ENCODE measurements at places on chromosomes 6 and 20. TPM values are rescaled to one million over a fixed set of nuclear protein-coding genes. Genes with fewer than 3 reads are reported as not detected.

DNA sequence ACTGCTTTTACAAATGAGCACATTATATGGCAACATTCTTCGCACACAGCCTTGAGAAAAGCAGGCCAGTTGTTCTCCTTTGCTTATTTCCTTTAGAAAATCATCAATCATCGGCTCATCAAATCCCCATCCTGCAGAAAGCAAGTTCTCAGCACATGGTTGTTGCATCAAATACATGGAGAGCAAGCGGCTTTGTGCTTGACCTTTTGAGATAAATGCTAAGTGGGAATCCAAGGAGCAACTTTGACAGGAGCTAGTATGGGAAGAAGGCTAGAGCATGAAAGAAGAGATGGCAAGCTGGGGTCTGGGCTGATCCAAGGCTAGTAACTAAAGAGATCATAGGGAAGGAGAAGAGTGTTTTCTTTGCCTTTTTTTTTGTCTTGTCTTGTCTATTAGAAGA, 43.2 kb upstream of the ADTRP start:
- no peaks in the 10 kb centered on the region for H3K36me3 ChIP-seq
- H3K27ac ChIP-seq: no peak overlapping the region
- H3K27me3 ChIP-seq: no peaks in the 10 kb centered on the region
- H3K4me1 ChIP-seq: peaks cover 15% of the 10 kb centered on the region
- H3K4me3 ChIP-seq: no peak overlapping the region
- no peak for DNase-seq

- no peak overlapping the region for H3K4me3 ChIP-seq
- H3K36me3 ChIP-seq: no peaks in the 10 kb centered on the region
- H3K27me3 ChIP-seq: no peaks in the 10 kb centered on the region
- H3K4me1 ChIP-seq: no peaks in the 10 kb centered on the region
- DNase-seq: no peak
- H3K27ac ChIP-seq: no peak overlapping the region
These were observed 1830.0 kb upstream of the DEFB115 start for GRCh38 chr20:29427201-29428060.

GRCh38 chr6:130206479-130206878, 16.3 kb downstream of the SAMD3 start:
- no peaks in the 10 kb centered on the region for H3K36me3 ChIP-seq
- no peaks in the 10 kb centered on the region for H3K27me3 ChIP-seq
- H3K4me3 ChIP-seq: no peak overlapping the region

GRCh38 chr6:34836008-34836407, 44.1 kb downstream of the BLTP3A start:
- peaks cover 33% of the 10 kb centered on the region for H3K36me3 ChIP-seq
- no peaks in the 10 kb centered on the region for H3K27me3 ChIP-seq
- H3K4me3 ChIP-seq: no peak overlapping the region
- DNase-seq: no peak
- no peaks in the 10 kb centered on the region for H3K4me1 ChIP-seq
- no peak overlapping the region for H3K27ac ChIP-seq

GRCh38 chr6:158895661-158896060, 76.5 kb upstream of the EZR start:
- H3K4me3 ChIP-seq: no peak overlapping the region
- no peak overlapping the region for H3K27ac ChIP-seq
- H3K27me3 ChIP-seq: no peaks in the 10 kb centered on the region
- DNase-seq: no peak

- H3K27ac ChIP-seq: peak overlapping the region; percentile 74
- no peaks in the 10 kb centered on the region for H3K27me3 ChIP-seq
- peaks cover 14% of the 10 kb centered on the region for H3K4me1 ChIP-seq
These were observed 32.9 kb upstream of the EYA4 start for GRCh38 chr6:133208183-133208755.

- no peak for DNase-seq
- H3K36me3 ChIP-seq: peaks cover 1% of the 10 kb centered on the region
- no peaks in the 10 kb centered on the region for H3K27me3 ChIP-seq
These were observed 55.0 kb downstream of the SOX4 start for GRCh38 chr6:21648475-21649050.

GRCh38 chr6:31545291-31545690, 1.1 kb downstream of the ATP6V1G2 start:
- DNase-seq: no peak
- H3K4me3 ChIP-seq: no peak overlapping the region
- peaks cover 4% of the 10 kb centered on the region for H3K36me3 ChIP-seq
- H3K27me3 ChIP-seq: no peaks in the 10 kb centered on the region

GRCh38 chr6:50451826-50452400, 261.4 kb upstream of the TFAP2D start:
- DNase-seq: no peak
- no peak overlapping the region for H3K27ac ChIP-seq
- no peak overlapping the region for H3K4me3 ChIP-seq
- no peaks in the 10 kb centered on the region for H3K36me3 ChIP-seq

DNA sequence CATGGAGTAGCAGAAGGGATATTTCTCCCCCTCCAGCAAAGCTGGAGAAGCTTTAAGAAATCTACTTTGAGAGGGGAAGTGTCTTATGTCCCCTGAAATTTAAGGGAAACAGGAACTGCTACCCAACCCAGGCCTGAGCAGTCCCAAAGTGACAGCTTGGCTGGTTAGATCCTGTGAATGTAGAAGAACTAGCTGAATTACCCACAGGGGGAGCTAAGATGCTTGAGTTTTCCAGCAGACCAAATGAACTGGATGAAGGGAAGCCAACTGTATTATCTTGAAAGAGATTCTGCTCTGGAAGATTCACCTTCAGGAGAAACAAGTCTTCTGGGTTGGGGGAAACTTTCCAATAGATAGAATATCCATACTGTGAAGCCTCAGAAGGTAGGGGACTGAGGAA, 303.3 kb upstream of the MMS22L start:
- no peak for DNase-seq
- peaks cover 10% of the 10 kb centered on the region for H3K27me3 ChIP-seq
- H3K27ac ChIP-seq: no peak overlapping the region
- H3K4me3 ChIP-seq: no peak overlapping the region

DNA sequence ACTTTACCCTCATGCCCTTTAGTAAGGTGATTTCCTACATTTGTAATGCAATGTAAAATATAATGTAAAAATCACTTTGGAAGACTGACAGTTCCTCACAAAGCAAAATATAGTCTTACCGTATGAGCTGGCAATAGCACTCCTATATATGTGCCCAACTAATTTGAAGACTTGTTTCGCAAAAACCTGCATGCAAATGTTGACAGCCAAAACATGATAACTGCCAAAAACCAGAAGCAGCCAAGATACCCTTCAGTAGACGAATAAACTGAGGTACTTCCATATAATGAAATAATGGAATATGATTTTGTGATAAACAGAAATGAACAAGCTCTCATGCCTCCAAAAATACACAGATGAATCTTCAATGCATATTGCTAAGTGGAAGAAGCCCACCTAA, 13.6 kb downstream of the AURKA start:
- peaks cover 4% of the 10 kb centered on the region for H3K36me3 ChIP-seq
- no peak overlapping the region for H3K4me3 ChIP-seq
- no peaks in the 10 kb centered on the region for H3K27me3 ChIP-seq
- no peak for DNase-seq
- H3K4me1 ChIP-seq: peaks cover 22% of the 10 kb centered on the region

DNA sequence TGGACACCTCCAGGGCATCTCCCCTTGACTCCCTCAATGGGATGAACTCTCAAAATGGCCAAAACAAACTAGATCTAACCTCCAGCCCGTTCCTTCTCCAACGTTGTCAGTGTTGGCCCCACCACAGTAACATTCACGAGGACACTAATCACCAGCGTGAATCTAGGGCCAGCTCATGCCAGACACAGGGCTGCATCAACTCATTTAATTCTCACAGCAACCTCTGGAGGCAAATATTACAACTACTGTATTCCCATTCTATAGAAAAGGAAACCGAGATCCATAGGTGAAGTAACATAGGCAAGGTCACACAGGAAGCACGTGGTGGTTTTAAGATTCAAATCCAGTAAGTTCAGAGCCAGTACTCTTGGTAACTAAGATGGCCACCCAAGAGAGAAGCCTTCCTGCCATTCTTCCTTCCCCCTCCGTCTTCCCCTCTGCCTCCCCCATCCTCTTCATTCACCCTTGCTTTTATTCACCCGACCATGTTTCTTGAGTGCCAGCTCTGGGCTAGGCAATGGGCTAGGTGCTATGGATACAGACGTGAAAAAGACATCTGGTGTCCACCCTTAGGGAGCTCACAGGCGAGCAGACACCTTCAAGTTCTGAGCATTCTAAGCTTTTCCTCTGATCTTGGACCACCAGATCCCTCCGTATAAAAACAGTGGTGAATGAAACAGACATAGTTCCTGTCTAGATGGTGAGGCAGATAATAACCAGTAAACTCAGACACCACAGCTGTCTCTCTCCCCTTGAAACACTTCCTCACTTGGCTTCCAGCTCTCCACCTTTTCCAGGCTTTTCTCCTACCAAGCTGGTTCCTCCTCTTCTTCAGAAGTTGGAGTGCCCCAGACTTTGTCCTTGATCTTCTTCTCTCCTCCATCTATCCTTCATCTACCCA, 9.6 kb downstream of the CCM2L start:
- peaks cover 9% of the 10 kb centered on the region for H3K36me3 ChIP-seq
- H3K27ac ChIP-seq: no peak overlapping the region
- H3K27me3 ChIP-seq: peaks cover 84% of the 10 kb centered on the region
- peaks cover 18% of the 10 kb centered on the region for H3K4me1 ChIP-seq
- DNase-seq: no peak

- no peaks in the 10 kb centered on the region for H3K4me1 ChIP-seq
- H3K36me3 ChIP-seq: no peaks in the 10 kb centered on the region
- H3K4me3 ChIP-seq: no peak overlapping the region
- DNase-seq: no peak
These were observed 19.3 kb upstream of the OSTM1 start for GRCh38 chr6:108093781-108094300.

GRCh38 chr20:10357061-10357708, 76.8 kb downstream of the MKKS start:
- no peak for DNase-seq
- no peak overlapping the region for H3K27ac ChIP-seq
- H3K4me1 ChIP-seq: peaks cover 19% of the 10 kb centered on the region

DNA sequence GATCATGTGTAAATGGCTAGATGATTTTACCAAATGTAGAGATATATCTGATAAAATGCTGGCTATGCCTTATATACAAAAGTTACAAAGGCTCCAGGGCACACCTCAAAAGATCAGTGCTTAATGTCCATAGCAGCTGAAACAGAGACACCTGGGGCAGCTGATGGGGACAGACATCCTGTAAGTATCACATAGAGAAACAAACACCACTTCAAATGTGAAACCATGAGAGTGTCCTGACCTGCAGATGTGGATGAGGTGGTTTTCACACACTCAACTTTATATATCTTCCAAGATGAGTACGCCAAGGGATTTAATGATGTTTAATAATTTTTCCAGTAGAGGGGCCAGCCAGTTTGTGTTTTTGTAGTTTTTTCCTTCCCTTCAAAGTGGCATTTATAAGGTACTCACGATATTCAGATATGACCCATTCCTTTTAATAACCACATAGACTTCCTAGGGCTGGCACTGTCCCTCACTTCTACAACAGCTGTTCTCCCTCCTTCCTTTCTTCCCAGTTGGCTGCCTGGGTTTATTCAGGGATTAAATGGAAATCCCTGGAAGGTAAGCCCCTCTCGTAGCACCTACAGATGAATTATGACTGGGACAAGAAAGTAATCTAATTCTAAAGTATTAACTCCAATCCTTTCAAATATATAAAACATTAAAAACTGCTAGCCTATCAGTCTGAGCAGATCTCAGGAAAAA, 50.3 kb upstream of the MCM9 start:
- no peaks in the 10 kb centered on the region for H3K4me1 ChIP-seq
- H3K4me3 ChIP-seq: no peak overlapping the region
- no peak for DNase-seq
- H3K27ac ChIP-seq: no peak overlapping the region
- H3K36me3 ChIP-seq: no peaks in the 10 kb centered on the region
- H3K27me3 ChIP-seq: no peaks in the 10 kb centered on the region

DNA sequence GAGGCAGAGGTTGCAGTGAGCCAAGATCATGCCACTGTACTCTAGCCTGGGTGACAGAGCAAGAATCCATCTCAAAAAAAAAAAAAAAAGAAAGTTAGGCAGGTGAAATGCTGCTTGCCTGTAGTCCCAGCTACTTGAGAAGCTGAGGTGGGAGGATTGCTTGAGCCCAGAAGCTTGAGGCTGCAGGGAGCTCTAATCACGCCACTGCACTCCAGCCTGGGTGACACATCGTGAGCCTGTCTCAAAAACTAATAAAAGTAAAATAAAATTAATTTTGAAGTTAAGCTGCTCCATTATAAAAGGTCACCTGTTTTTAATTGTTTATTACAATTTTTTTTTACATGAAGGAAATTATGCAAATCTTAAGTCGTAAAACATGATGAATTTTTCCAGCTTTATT, 23.2 kb upstream of the SAMHD1 start:
- no peaks in the 10 kb centered on the region for H3K36me3 ChIP-seq
- no peaks in the 10 kb centered on the region for H3K27me3 ChIP-seq
- no peak for DNase-seq
- no peak overlapping the region for H3K4me3 ChIP-seq
- no peak overlapping the region for H3K27ac ChIP-seq

- no peaks in the 10 kb centered on the region for H3K27me3 ChIP-seq
- DNase-seq: no peak
- no peaks in the 10 kb centered on the region for H3K36me3 ChIP-seq
- no peak overlapping the region for H3K4me3 ChIP-seq
- no peak overlapping the region for H3K27ac ChIP-seq
These were observed 549.8 kb downstream of the PRKN start for GRCh38 chr6:162177746-162178145.

GRCh38 chr20:17884307-17885003, 84.1 kb downstream of the SNX5 start:
- H3K27me3 ChIP-seq: no peaks in the 10 kb centered on the region
- H3K4me3 ChIP-seq: no peak overlapping the region
- H3K36me3 ChIP-seq: peaks cover 9% of the 10 kb centered on the region
- no peak for DNase-seq

DNA sequence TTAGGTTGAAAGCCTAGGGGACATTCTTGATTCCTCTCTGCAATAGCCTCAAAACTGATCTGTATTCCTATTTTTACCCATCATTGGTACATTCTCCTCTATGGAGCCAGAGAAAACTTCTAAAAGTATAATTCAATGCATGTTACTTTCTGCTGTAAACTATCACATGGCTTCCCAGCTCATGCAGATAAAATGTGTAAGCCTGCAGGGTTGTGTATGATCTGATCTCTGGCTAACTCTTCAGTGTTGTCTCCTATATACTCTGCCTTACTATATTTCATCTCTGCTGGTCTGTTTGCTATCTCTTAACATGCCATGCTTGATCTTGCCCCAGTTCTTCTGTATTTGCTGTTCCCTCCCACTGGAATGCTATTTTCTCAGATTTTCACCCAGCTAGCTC, 323.3 kb upstream of the RSPO3 start:
- H3K36me3 ChIP-seq: no peaks in the 10 kb centered on the region
- no peak overlapping the region for H3K27ac ChIP-seq
- H3K4me1 ChIP-seq: no peaks in the 10 kb centered on the region

The CYB5R4 gene
- 15.6 TPM for total RNA-seq

The NELFE gene
- total RNA-seq: 43.5 TPM

The PKIB gene
- 42.1 TPM for total RNA-seq

The NDUFAF5 gene
- 24.4 TPM for total RNA-seq

The METTL24 gene
- total RNA-seq: not detected

The OPN5 gene
- total RNA-seq: not detected

The TBXT gene
- total RNA-seq: not detected

The SYCP2 gene
- 1.9 TPM for total RNA-seq

The ADGRB3 gene
- 1.5 TPM for total RNA-seq

The TCFL5 gene
- 20.0 TPM for total RNA-seq
